ENCODE measurements at places on chromosomes 11 and 22.

DNA sequence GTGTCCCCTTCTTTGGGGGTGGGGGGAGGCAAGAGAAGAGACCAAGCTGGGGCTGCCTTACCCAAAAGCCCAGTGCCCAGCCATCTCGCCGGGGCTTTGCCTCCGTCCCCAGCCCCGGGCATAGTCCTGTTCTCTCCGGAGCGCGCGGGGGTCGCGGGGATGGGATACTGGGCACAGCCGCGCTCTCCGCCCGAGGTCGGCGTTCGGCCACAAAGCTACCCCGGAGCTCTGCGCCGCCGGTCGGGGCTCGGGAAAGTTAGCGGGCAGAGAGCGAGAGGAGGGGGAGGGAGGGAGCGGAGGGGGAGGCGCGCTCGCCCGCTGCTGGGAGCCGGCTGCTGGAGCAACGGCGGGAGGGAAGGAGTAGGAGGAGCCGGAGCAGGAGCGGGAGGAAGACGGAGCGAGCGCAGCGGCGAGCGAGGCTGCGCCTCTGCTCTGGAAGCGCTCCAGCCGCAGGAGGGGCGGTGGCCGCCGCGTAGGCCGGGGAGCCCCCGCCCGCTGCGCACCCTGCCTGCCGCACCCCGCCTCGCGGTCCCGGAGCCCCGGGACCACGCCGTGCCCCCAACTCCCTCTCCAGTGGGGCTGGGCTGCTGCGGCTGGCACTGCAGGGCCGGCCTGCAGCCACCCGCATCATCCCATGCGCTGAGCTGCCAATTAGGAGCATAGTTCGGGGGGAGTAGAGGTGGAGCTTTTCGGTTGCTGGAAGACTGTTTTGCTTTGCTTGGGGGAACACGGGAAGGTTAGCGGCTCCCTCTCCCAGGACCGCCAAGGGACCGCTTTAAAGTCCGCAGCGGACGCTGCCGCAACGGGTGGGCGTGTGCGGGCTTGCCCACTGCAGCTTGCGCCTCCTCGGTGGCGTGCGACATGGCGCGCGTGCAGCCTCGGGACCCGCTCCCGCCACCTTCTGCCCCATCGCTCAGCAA lies at the start of gene SCN4B:
Gene SCN4B (minus strand): TSS at position 272 of the 920 bp plus-strand sequence. CDS start 150 bp downstream, at position 122.
- DNase-seq = no peak

- DNase-seq = no peak
Observed at GRCh38 chr11:111049131-111049530, 196.4 kb upstream of the POU2AF2 start.

DNA sequence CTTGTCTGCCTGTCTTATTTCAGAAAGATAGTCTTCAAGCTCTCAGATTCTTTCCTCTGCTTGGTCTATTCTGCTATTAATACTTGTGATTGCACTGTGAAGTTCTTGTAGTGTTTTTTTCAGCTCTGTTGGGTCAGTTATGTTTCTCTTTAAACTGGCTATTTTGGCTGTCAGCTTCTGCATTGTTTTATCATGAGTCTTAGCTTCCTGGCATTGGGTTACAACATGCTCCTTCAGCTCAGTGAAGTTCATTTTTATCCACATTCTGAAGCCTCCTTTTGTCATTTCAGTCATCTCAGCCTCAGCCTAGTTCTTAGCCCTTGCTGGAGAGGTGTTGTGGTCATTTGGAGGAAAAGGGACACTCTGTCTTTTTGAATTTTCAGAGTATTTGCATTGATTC lies 15.5 kb upstream of the DEPDC7 start:
- DNase-seq = no peak

GRCh38 chr11:81787584-81788049 lies 946.0 kb downstream of the FAM181B start:
- DNase-seq = no peak

DNA sequence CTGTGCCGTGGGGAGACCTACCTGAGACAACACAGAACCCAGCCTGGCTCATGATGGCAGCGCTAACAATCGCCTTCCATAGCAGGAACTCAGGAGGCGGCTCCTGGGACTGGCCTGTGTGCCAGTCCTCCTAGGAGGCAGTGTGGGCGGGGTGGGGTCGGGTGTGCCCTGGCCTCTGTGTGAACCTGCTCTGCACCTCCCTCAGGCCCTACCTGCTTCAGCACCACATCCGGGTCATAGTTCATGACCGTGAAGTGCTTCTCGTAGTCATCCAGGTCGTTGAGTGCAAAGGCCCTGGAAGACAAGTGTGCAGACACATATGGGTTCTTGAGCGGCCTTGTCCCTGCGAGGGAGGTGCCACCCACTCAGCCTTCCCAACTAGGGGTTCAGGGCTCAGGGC lies 15.3 kb downstream of the TTLL12 start:
- no peak for DNase-seq

DNA sequence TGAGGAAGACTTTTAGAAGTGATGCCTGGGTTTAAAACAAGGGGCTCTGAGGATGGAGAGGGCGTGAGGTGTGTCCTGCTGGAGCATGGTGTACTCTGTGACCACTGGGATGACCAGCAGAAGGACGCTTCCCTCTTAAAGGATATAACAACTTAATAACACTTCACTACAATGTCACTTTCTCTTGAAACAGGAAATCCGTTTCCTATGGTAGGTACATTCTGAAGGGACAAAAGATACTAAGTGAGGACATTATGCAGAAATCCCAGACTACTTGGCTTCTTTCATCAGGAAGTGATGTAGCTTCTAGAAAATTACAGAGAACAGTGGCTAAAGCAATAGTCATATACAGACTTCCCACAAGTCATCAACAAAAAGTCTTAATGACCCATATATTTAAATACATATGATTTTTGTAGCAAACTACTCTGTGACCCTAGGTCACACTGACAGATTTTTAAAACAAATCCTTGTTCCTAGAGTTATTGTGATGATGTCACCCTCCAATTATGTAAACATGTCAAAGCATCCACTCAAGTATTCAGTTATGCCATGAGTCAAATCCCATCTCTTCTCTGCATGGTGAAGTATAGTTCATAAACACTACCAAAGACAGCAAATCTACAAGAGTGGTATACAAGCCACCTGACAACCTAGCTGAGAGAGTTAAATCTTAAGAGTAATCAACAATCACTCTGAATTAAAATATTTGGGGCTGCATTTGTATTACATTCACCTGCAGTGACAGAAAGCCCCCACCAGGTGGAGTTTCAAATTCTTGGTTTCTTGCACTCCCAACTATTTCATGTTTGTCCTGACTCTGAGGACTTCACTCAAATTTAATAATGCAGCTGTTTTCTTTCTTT lies 32.8 kb downstream of the PITPNB start:
- DNase-seq = peak; percentile 13

DNA sequence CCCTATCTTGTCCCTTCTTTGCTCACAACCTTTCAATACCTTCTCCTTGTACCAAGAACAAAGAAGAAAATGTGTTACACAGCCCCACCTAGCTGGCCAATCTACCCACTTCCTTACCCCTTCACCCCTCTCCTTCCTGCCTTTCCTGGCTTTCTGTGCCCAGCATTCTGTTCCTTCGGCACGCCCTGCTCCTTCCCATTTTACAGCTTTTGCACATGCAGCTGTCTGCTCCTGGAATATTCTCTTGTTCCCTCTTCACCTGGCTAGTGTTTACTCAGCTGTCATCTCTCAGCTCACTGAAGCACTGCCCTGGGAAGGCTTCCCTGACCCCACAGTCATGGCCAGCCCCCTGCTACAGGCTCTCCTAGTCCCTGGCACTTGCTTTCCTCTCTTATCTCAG lies 30.7 kb downstream of the SERPINH1 start:
- DNase-seq = no peak

DNA sequence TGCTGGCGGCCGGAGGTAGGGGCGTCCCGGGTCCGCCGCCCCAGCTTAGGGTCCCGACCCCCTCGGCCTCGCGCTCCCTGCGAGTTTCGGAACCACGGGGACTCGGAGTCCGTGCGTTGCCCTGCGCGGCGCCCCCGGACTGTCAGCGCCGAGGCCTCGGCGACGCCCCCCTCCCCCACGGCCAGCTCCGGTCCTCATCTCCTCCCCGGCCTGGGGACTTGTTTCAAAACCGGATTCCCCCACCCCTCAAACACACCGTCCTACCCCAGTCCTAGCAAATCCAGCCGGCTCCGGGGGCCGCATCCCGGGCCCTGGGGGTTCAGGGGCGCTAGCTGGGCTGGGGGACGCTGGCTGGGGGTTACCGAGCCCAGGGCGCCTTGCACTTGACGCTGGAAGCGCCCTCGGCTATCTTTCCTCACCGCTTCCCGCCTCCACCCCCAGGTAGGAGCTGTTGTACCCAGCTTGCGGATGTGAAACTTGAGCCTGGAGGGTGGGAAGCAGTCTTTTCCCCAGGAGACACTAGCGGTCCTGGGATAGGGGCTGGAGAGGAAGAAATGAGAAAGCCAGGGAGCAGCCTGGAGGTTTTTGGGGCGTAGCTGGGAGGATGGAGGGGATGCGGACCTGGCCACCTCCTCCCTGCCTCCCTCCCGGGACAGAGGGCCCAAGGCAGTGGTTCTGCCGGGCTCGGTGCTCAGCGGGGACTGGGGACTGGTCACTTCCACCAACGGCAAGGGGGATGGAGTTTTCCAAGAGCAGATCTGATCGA lies 550 bp downstream of the FBLN1 start:
- DNase-seq = no peak

GRCh38 chr11:93482556-93482955 lies 60.6 kb downstream of the SMCO4 start:
- no peak for DNase-seq

DNA sequence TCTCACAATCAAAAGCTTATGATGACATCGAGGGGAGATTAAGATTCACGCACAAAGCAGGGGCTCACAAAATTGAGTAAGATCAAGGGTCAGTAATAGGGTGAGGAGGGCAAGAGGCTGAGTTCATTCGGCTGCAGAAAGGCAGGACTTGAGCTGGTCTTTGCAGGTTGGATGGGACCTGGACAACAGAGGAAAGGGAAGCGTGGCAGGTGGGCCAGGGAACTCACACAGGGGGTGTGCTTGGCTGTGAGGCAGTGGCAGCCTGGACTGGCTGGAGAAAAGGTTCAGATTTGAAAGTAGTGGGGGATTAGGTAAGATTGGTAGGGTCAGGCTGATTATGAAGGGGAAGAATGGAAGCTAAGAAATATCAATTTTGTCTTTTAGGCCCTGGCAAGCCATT lies 161.6 kb downstream of the PKNOX2 start:
- DNase-seq = no peak

DNA sequence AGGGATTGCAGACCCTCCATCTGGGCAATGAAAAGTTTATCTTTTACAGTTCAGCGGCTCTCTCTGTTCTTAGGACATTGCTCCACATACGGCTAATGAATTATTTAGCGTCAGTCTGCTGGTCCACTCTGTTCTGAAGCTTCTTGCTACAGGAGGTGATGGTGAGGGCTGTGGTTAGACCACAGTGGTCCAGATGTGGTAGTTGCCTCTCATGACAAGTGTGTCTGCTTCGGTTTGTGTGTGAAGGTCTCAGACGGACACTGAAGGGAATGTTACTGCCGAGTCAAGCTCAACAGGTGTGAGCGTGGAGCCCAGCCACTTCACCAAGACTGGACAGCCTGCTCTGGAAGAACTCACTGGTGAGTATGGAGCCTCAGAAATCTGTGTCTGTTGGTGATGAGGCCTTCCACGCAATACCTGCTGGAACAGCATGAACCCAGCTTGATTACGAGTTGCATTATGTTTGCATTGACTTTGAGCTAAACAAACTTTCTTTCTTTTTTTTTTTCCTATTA lies 220.8 kb downstream of the DBX1 start:
- DNase-seq = no peak

DNA sequence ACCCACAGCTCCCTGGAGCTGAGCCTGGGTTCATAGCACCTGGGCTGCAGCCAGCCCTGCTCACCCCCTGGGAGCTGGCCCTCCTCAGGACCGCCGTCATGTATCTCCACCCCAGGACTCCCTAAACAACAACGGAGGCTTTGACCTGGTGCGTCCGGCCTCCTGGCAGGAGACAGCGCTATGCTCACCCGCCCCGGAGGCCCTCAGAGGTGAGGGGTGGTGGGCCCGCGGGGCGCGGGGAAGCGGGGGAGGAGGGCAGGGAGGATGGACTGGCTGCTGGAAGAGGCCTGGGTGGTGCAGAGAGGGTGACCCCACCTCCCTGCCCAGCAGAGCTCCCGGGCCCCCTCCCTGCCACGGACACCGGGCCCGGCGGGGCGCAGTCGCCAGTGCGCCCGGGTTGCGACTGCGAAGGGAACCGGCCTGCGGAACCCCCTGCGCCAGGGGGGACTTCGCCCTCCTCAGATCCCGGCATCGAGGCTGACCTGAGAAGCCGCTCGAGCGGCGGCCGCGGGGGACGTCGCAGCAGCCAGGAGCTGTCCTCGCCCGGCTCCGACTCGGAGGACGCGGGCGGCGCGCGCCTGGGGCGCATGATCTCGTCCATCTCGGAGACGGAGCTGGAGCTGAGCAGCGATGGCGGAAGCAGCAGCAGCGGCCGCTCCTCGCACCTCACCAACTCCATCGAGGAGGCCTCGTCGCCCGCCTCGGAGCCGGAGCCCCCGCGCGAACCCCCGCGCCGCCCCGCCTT lies 3.1 kb downstream of the MAPK8IP2 start:
- peak; percentile 28 for DNase-seq
